ENCODE measurements at places on chromosomes 12 and 14.

- DNase-seq = no peak
Measured at GRCh38 chr14:37588956-37589714, 5.9 kb downstream of the FOXA1 start.

DNA sequence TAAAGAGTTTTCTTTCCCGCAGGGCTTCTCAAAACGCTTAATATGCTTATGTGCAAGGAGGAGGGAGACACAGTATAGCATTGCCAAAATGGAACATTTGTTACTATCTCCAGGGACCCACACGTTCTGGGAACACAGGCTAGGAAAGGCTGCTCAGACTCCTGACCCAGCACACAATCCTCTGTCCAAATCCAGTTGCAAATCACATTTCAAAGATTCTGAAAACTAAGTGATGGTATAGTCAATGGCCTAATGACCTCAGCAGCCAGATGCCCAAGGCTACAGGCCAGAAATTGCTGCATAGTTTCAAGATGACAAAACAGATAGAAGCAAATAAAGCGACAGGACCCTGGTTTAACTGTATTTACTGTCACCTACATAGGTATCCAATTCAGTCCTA is 97.0 kb upstream of the GRIP1 start:
- DNase-seq = no peak

GRCh38 chr14:64717870-64718269 is 13.6 kb downstream of the PLEKHG3 start:
- no peak for DNase-seq

- no peak for DNase-seq
Measured at GRCh38 chr12:107330831-107331431, 237.6 kb upstream of the CRY1 start.

- DNase-seq = no peak
Measured at GRCh38 chr12:114921781-114922180, 237.8 kb upstream of the TBX3 start.

GRCh38 chr12:124496584-124496983 is 70.8 kb downstream of the NCOR2 start:
- no peak for DNase-seq

DNA sequence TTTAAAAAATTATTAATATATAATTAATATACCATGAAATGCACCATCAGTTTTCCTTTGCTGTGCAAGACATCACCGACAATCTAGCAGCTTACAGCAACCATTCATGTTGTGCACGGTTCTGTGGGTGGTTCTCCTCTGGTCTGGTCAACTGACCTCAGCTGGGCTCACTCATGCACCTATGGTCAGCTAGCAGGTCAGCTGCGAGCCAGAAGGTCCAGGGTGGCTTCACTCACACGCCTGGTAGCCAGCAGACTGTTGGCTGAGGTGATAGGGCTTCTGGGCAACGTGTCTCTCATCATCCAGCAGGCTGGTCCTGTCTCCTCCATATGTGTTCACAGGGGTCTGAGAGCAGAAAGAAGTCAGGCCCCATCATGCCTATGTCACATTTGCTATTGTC is 210.4 kb downstream of the KIF26A start:
- DNase-seq = no peak

DNA sequence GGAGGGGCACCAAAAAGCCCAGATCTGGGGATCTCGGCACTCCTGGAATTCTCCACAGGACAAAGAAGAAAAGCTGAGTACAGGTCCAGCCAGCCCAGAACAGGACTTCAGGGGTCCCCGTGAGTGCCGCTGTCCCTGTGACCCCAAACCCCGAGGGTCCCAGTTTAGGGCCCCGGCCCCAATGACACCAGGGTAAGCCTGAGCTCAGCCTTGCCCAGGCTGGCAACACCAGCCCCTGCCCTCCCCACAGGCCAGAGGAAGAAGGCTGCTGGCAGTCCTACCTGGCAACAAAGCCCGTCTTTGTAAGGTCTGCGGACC is 1.8 kb downstream of the CDK2AP1 start:
- DNase-seq = no peak

GRCh38 chr12:4806439-4807115 is 86.4 kb downstream of the GALNT8 start:
- no peak for DNase-seq

DNA sequence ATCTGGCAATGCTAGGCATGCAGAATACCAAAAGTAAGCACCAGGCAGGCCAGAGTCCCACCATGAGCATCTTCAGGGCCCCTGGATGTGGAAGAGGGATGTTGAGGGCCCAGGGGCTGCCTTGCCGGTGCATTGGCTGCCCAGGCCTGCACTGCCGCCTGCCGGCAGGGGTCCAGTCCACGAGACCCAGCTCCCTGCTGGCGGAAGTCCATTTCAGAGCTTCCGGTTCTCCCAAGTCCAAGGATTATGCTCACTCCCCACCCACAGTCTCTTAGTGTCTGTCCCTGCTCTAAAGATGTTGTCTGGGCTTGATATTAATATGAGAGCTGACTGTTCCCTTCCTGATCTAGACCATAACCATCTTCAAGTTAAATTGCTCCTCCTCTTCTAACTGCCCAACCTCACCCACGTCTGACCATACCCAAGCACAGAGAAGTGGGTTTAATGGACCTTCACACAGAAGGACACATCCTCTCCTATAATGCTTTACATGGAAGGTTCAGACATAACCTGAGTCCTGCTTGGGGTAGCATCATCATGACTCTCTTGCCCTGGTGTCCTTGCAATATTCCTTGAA is 117.4 kb downstream of the DAD1 start:
- no peak for DNase-seq

DNA sequence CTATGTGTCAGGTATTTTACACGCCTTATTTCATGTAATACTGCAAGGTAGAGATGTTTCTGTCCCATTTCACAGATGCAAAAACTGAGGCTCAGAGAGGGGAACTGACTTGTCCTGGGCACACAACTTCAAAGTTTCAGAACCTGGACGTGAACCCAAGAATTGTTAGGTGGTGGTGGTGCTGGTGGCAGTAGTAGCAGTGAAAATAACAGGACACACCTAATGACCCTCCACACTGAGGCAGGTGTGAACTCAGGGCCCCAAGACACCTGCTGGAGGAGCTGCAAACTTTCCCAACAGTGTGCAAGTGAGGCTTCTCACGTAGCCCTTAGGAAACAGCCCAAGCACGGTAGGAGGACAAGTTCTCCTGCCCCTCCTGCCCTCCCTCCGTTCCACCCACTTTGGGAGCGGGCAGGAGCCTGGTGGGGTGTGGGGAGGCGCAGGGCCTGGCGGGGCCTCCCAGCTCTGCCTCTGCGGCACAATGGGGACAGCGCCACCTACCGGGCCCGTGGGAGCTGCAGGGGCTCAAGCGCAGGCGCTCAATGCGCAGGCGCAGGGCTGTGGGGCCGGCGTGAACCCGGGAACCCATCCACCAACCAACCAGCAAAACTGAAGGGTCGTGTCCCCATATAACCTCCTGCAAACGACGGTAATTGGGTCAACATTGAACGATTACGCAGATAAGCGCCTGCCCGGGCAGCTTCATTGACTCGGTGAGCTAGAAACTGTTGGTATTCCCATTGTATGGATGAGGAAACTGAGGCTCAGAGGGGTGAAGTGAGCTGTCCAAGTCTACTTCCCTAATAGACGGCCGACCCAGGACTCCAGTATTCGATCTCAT is 12.0 kb upstream of the TRPV4 start:
- no peak for DNase-seq

DNA sequence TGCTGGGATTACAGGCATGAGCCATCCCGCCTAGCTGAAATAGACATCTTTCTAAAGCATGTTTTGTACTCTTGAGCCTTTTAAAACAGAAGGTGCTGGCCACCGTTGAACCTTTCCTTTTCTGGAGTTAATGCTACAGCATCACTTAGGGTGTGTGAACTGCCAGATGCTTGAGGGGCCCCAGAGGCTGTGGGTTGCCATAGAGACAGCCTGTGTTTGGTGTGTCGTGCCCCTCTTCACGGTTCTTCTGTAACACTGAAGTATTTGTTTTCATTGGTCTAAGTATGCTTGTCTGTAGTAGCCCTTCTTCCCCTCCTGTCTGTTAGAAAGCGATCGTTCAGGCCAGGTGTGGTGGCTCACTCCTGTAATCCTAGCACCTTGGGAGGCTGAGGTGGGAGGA is 30.8 kb downstream of the PLEKHG3 start:
- no peak for DNase-seq

DNA sequence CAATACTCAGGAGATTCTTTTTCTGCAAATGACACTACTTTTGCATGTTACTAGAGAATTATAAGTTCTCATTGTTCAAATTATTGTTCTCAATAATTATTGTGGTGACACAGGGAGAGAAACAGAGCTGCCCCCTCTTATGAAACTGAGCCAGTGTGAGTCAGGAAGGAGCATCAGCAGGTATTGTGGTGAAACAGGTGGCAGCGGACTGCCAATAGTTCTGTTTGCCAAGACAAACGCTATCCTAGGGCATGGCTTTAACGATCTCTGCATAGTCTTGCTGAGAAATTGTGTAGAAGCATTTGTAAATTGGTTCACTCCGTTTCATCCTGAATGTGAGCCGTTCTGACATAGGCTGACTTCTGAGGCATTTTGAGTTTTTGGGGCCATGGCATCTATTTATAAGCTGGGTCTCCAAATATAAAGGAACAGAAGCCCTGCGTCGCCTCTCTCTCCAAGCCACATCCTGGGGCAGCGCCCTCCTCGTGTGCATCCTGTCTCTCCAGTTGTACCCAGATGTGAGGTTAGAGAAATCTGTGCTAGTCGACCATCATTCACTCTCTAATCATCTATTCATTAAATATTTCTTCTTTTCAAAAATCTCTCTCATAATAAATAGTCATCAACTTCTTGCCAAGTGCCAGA is 15.8 kb upstream of the PPP4R4 start:
- no peak for DNase-seq

- no peak for DNase-seq
Measured at GRCh38 chr14:34113991-34114390, 163.1 kb upstream of the EGLN3 start.

- no peak for DNase-seq
Measured at GRCh38 chr12:32110942-32111341, 4.3 kb downstream of the BICD1 start.

GRCh38 chr14:93723001-93723400 is 65.3 kb downstream of the PRIMA1 start:
- no peak for DNase-seq

GRCh38 chr14:62381311-62382070 is 619.3 kb downstream of the SNAPC1 start:
- DNase-seq = no peak

- no peak for DNase-seq
Measured at GRCh38 chr14:43166163-43166562, 1340.9 kb downstream of the FSCB start.

GRCh38 chr14:45089813-45090212 is 5.9 kb downstream of the PRPF39 start:
- DNase-seq = no peak

GRCh38 chr12:39990122-39991101 is 115.5 kb downstream of the SLC2A13 start:
- DNase-seq = peak; percentile 4

GRCh38 chr12:22414742-22415141 is 80.2 kb upstream of the ST8SIA1 start:
- no peak for DNase-seq

DNA sequence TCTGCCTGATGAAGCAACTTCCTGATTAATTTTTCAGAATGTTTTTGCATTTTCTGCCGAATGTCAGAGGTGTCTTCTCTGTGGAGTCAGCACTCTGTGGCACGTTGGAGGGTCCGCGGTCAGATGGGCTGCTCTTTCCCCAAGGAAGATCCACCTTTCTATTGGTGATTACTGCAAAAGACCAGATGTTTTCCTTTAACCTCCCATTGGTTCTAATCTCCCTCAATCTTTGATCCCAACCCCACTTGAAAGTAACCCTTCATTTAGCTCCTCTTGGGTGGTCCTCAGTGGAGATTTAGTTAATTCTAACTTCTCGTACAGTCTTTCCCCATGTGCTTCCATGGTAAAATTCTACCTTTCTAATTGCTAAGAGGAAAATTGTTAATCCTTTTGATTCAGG is 397.7 kb upstream of the DDHD1 start:
- no peak for DNase-seq

DNA sequence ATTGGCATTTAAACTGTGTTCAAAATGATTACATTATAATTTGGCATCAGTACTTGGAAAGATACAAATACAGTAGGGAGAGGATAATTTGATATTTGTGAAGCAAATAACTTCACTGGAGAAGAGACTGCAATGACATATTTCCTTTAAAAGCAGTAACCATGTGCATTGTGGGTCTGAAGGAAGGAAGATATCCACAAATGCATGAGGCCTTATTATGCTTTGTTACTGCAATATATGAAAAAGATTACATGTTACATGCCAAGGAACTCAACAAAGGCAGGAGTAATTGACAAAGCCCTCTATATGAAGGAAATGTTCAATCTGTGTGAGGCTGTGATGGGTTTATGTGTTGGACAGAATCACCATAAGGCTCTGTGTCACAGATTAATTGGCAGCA is 391.5 kb downstream of the APAF1 start:
- no peak for DNase-seq

DNA sequence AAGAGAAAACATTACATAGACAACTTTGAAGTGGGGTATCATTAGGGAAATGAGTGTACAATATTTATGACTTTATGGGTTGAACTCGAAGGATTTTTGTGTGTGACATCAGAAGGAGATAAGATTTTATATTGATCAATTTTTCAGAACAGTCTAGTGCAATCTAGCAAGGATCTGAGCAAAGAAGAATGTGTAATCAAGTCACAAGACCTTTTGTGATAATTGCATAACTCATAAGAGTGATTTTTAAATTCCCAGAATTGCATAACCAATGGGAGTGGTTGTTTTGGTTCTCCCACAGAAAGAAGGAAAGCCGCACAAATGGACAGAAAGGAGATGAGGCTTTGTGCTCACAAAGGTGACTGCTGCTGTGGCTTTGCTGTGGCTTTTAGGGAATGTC is 441.8 kb upstream of the FLRT2 start:
- peak; percentile 14 for DNase-seq

GRCh38 chr12:43095669-43096280 is 456.2 kb downstream of the ADAMTS20 start:
- no peak for DNase-seq

DNA sequence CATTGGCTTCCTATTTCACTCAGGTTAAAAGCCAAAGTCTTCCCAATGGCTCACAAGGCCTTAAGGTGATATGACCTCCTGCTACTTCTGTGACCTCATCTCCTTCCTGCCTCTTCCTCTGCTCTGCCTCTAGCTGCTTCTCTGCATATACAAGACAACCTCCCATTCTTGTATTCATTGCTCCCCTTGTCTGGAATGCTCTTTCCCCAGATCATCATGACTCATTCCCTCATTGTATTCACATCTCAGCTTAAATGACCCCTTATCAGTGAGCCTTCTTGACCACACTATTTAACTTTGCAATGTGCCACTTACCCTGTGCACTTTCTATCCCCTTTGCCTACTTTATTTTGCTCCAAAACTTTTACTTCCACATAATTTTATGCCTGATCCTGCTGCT is 90.2 kb downstream of the PPP1R12A start:
- peak; percentile 8 for DNase-seq

DNA sequence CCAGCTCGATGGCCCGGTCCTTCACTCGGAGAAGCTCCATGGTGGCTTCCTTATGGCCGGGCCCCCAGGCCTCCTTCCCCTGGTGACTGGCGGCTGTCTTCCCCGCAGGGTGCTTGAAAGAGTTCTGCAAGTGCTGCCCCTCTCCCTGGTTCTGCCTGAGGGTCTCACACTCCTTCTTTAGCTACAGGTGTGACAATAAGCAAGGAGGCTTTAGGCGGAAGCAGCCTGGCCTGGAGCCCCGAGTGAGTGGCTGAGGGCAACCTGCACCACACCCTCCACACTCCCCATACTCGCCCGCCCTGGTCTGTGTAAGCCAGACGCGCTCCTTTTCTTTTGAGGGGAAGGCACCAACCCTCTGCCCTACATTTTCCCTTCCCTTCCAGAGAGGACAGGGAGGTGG is 62.5 kb upstream of the GPR68 start:
- no peak for DNase-seq

GRCh38 chr14:105855246-105855892 is 329.0 kb downstream of the TMEM121 start:
- DNase-seq = no peak
